Stimulated activated CD4-positive, alpha-beta T cell treated with anti-CD3 and anti-CD28 coated beads, Interleukin-4, amount 100 ng/mL, for 4 hours (primary cell): ENCODE measurements at places on chromosomes 13 and 19.

DNA sequence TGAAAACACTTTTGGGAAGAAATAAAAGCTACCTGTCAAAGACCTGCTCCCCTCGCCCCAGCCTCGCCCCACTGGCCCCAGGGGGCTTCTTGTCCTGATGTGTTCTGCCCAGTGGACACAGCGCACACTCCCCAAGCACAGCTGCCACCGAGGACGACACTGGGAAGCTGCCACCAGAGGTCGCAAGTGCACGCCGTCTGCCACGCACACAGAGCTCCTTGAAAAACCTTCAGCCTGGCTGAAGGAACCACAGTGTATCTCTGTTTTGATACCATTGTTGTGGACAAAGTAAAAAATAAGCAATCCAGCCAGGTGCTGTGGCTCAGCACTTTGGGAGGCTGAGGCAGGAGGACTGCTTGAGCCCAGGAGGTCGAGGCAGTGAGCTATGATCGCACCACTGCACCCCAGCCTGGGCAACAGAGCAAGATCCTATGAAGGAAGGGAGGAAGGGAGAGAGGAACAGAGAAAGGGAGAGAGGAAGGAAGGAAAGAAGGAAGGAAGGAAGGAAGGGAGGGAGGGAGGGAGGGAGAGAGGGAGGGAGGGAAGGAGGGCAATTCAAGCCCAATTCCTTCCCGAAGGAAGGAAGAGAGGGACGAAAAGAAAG, 57.3 kb downstream of the CEBPG start:
- DNase-seq, result peak; percentile 29

GRCh38 chr13:48192411-48192935, 40.5 kb upstream of the ITM2B start:
- no peak for DNase-seq

GRCh38 chr13:96090240-96091101, 564 bp downstream of the HS6ST3 start:
- no peak for DNase-seq

GRCh38 chr13:79655509-79655908, 174.6 kb downstream of the NDFIP2 start:
- no peak for DNase-seq

DNA sequence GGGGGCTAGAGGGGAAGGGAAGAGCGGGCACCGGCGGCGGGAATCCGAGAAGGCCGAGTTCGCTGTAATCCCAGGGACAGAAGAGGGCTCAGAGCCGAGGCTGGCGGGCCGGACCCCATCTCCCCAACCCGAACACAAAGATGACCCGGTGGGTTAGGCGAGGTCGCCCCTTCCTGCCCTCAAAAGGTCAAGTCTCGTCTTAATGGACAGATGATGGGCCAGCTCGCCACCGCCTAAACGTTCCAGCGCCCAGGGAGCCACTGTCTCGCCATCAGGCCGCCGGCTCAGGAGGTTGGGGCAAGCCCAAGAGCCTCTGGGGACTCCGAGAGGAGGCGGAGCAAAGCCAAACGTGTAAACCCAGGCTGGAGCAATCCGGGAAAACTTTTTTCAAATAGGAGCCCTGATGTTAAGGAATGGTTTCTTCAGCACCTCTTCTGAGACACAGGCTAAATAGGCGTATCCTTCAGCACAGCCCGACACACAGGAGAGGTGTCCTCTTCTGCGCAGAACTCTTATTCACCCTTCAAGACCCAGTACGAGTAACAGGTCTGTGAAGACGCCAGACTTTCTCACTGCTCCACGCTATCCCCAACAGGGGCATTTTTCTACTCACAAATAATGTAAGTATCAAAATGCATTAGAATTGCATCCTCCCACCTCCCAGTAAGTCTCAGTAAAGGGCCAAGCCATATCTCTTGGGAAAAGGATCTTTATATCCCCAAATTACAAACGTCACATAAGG, 6.3 kb upstream of the POU4F1 start:
- no peak for DNase-seq

DNA sequence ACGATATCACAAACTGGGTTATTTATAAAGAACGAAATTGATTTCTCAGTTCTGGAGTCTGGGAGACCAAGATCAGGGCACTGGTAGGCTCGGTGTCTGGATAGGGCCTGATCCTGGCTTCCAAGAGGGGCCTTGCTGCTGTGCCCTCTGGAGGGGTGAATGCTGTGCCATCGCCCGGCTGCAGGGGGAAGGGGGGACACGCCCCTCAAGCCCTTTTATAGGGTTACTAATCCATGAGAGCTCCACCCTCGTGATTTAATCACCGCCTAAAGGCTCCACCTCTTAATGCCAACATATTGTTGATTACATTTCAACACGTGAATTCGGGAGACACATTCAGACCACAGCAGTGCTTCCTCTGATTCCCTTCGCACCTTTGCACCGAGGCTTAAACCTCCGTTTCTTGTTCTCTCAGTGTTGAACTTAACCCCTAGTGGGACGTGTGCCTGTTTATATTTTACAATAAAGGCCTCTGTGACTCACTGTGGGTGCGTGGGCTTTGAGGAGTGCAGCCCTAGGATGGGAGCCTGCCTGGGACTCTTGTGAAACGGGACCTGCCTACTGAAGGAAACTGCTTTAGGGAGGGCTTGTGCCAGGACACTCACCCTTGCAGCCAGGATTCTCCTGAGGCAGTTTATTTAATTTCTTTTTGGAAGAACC, 52.4 kb upstream of the SPATA13 start:
- DNase-seq, result no peak

- DNase-seq, result no peak
These were observed 806 bp downstream of the MAST1 start for GRCh38 chr19:12838886-12839756.

DNA sequence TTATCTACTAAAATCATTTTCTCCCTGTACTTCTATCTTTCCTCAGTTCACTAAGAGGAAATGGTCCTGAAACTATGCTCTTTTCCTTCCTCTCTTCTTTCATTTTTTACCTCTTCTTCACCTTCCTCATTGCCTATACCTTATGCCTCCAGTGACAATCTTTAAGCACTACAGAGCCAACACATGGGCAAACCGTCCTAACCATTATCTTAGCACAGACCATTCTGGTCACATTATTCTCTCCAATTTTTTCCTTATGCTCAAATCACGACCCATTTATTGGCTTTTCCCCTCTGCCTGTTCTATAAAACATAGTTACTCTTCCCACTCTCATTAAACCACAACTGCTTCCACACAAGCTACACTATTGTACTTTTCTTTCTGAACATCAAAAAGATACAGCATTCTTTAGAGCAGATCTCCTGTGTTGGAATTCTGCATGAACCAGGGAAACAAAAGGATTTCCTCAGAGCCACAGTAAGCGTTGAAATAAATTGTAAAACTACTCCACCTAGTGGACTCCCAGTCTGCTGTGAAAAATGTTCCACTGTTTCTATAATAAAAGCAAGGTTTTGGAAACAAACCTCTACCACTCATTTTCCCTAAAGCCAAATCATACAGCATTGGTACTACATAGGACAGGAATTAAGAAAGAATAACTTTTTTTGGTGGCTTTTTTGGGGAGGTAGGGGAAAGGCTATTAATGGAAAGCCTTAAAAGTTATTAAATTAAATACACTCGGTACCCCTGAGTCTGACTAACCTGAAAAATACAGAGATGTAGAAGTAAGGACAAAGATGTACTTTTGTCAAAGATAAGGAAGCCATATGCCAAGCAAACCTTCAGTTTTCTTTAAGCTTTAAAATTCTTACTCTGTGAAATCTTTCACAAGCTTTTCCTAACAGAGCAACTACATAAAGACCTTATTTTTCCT, 19.5 kb downstream of the NUFIP1 start:
- no peak for DNase-seq

GRCh38 chr13:32501064-32501463, 37.5 kb downstream of the N4BP2L2 start:
- no peak for DNase-seq

GRCh38 chr19:31863122-31863521, 482.3 kb upstream of the ZNF507 start:
- DNase-seq, result no peak

GRCh38 chr13:41709511-41709910, 251.4 kb downstream of the VWA8 start:
- no peak for DNase-seq

GRCh38 chr19:510606-511100, 3.4 kb downstream of the TPGS1 start:
- peak; percentile 89 for DNase-seq

DNA sequence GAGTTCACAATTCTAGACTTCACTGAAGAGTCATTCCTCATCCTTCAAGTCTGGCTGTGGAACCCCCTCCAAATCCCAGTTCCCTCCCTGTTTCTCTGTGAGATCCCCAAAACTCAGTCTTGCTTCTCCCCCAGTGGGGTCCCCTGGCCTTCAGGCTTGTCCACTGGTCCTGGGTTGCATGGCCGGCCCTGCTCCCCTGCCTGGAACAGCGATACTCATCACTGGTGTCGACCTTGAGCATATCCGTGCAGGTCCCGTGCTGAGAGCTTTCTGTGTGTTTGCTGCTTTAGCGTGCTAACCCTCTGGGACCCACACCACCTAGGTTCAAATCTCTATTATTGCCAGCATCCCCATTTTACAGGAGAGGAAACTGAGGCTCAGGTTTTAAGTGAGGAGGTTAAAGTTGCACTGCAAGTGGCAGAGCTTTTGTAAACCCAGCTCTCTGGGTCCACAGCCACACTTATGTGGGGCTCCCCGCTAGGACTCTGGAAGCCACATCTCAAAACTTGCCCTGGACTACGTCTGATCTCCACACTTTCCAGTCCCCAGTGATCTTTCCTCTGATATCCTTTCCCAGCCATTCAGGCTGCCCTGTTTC, 15.5 kb downstream of the LIPE start:
- no peak for DNase-seq

GRCh38 chr19:752652-753517, 2.0 kb downstream of the MISP start:
- DNase-seq, result no peak

DNA sequence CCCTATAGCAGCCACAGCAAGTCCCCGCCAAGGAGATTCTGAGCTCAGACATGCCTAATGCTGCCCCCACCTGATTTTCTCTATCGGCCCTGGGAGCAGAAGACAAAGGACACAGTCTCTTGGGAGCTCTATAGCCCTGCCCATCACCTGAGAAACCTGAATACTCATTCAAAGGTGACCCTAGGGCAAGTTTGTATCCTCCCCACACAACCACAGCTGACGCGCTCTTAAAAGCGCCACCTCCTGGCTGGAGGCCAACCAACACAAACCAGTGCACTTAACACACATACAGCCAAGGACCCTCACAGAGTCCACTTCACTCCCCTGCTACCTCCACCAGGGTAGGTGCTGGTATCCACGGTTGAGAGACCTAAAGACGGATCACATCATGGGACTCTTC, 8.8 kb upstream of the IGFL4 start:
- DNase-seq, result no peak

- DNase-seq, result peak; percentile 40
These were observed 10.2 kb downstream of the DHRS12 start for GRCh38 chr13:51793570-51794271.

- no peak for DNase-seq
These were observed 208.5 kb downstream of the TSHZ3 start for GRCh38 chr19:31140717-31141116.

DNA sequence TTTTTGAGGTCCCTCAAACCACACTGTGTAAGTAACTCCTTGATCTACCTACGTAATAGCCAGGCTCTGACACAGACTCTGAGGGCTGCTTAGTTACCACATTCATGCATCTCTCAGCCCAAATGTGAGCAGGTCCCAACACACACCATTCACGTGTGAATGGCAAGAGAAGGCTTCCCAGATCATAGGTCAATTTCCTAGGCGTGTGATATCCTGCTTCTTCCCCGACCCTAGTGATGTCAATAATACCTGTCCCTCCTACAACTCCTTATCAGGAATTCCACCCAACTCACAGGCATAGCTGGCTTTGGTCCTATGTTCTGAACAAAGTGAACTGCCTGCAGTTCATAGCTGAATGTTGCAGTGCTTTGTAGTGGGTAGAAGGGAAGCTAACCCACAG, 334.5 kb downstream of the RFC3 start:
- no peak for DNase-seq

DNA sequence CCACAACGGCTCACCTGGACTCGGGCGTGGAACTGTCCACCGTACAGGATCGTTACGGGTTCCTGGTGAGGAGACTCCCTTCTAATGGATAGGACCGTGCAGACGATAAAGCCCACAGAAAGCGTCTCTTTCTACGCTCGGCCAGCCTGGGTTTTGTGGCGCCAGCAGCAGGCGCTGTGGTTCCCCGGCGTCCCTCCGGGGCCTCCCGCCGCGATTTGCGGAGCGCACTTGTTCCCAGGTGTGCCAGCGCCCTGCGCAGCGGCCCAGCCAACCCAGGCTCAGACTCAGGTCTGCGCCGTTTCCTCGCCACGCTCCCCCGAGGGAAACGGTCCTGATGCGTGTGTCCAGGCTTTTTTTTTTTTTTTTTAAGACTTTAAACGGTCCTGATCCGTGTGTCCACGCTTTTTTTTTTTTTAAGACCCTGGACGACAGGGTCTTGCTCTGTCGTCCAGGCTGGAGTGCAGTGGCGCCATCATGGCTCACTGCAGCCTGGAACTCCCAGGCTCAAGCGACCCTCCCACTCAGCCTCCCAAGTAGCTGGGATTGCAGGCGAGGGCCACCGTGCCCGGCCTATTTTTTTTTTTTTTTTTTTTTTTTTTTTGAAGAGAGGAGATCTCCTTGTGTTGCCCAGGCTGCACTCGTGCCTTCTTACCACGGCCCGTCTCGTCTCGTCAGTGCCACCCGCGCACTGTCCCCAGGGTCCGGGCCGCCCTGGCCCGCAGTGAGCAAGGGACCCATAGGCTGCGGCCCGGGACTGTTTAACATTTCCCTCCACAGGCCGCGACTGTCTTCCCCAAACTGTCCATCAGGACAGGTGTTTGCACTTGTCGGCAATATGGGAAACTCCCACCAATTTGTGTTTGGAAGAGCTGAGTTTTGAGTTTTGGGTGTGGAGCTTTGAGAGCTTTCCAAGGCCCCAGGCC, 23.8 kb downstream of the GJA3 start:
- peak; percentile 48 for DNase-seq
